ENCODE measurements at places on chromosomes 5 and 9.

GRCh38 chr9:99870126-99870525 is 36.3 kb upstream of the STX17 start:
- DNase-seq, result no peak

DNA sequence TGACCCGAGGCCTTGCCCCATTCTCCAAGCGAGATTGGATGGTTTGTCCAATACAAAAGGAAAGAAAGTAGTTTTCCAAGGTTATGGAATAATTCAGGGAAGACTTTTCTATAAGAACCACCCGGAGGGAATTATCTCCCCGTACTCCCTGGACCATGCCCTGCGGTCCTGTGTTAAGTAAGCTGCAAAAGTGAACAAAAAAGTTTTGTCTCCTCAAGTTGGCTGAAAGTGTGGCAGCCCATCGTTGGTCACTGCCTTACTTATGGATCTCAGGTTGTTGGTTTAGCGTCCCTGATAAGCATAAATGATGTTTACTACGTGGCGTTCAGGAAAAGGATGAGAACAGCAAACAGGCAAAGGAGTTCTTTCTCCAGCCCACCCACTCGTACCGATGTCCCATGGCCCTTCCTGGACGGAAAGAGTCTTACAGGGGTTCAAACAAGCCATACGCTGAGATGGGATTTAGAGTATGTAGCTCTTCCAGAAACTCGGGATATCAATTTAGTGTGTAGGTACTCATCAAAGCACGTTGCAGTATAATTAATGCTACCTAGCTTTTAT is 413 bp upstream of the AUH start:
- DNase-seq, result no peak

DNA sequence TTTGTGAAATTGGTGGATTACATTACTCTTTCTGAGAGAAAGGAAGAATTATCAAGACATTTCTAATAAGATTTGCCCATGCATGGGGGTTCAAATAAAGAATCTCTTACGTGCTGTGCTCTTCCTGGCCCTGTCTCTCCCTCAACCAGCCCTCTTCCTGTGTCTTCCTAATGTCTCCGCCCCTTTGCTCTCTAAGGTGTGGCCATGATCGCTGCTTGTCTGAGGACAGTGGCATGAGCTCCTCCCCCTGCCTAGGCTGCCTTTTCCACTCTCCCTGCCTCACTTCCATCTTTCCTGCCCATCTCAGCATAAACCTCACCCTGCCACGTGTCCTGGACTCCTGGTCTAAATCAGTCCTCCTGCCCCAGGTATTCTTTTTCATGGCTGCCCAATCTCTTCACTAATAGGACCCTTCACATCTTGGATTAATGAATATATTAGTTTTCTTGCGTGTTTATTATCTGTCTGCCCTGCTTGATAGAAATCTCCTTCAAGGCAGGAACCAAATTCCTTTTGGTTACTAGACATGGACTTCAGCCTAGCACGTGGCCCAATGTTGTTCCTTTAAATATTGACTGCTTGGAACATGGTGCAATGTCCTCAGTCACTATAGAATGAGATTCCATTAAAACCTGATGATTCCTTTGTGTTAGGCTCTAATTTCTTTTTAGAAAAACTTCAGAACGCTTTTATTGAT is 122.3 kb downstream of the MTRR start:
- no peak for DNase-seq

- no peak for DNase-seq
These were observed 472.0 kb downstream of the ACTL7B start for GRCh38 chr9:108383796-108384195.

DNA sequence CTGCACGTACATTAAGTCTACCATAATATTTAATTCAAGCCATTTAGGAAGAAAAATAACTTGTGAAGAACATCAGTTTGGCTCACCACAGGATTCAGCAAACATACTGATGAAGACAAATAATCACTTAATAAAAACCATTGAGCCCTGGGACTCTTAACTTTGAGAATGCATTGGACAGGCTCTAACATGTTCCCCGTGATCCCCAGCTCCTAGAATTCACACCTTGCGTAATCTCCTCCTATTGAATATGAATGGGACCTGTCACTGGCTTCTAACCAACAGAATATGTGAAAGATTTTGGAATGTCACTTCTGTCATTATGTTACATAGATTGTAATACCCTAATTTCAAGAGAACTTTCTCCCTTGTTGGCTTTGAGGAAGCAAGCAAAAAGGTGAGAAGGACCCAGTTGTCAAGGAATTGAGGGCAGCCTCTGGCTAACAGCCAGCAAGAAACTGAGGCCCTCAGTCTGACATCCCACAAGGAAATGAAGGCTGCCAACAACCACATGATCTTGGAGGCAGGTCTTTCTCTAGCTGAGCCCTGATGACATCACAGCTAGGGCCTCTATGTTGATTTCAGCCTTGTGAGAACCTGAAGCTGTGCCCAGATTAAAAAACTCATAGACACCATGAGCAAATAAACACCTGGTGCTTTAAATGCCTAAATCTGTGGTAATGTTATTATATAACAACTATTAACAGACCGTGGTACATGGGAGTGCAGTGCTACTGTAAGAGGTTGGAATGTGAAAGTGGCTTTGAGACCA is 433.2 kb downstream of the SEMA5A start:
- no peak for DNase-seq

DNA sequence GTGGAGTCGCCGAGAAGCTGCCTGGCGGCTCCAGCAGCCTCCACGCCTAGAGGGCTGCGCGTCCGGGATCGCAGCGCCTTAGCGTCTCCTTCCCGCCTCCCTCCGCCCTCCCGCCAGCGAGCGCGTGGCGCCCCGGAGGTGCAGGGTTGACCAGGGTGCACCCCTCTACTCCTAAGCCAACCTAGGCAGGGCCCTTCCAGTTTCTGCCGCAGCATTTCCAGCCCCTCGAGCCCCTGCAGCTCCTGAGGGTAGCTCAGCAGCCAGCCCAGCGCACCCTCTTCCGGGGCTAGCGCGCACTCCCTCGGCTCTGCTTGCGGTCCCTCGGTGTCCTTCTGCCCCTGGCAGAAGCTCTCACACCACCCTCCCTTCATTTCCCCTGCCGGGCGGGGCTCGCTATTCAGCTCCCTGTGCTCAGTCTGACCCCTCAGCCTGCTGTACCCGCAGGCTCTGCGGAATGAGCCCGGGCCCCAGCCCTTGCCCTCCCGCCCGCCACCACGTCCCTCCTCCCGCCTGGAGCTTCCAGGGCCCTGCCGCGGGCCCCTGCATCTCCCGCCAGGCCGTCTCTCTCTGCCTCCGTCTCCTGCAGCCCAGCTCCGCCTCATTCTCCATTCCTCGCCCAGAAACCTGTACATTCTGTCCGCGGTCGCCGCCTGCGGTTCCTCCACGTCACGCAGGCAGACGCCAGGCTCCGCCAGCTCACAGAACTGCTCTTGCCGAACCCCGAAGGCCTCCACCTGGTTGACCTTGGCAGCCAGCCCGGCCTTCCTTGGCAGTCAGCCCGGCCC is 61.8 kb downstream of the SPATA31C2 start:
- DNase-seq, result peak; percentile 64

DNA sequence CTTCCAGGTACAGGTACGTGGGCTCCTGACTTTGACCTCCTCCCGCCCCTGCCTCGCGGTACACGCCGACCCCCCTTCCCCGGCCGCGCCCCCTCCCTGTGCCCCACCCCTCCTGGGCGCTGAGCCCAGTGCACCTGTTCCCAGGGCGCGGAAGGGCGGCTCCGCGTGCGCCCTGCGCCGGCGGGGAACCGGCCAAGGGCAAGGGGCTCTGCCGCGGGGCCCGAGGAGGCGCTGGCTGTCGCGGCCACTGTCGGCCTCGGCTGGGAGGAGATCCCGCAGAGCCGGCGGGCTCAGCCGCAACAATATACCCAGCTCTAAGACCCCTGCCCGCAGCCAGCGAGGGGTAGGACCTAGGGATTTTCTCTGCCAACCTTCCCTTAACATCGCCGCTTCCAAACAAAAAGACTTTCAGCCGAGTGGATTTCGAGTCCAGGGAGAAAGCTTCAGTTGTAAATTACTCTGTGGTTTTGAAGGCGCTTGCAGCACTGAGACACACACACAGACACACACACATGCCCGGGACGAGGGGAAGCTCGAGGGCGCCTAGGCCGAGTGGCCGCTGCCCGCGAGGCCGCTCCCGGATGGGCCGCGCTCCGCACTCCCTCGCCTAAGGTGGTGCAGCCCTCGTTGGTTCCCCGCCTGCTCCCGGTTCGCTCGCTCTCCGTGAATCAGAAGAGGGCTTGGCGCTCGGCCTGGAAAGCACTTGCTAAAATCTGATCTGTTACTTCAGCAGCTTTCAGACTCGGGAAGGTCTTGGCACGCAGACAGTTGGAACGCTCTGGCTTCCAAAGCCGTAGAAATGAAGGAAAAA is 1.2 kb downstream of the FGF18 start:
- no peak for DNase-seq

GRCh38 chr5:160199410-160199911 is 29.8 kb upstream of the FABP6 start:
- DNase-seq, result peak; percentile 85

- no peak for DNase-seq
These were observed 187.3 kb upstream of the TLE4 start for GRCh38 chr9:79384501-79384900.

- DNase-seq, result no peak
These were observed 56.6 kb downstream of the HSD17B3 start for GRCh38 chr9:96245399-96245798.

GRCh38 chr5:1537603-1538154 is 13.9 kb upstream of the LPCAT1 start:
- no peak for DNase-seq

GRCh38 chr9:71772726-71773125 is 4.4 kb upstream of the CEMIP2 start:
- no peak for DNase-seq

DNA sequence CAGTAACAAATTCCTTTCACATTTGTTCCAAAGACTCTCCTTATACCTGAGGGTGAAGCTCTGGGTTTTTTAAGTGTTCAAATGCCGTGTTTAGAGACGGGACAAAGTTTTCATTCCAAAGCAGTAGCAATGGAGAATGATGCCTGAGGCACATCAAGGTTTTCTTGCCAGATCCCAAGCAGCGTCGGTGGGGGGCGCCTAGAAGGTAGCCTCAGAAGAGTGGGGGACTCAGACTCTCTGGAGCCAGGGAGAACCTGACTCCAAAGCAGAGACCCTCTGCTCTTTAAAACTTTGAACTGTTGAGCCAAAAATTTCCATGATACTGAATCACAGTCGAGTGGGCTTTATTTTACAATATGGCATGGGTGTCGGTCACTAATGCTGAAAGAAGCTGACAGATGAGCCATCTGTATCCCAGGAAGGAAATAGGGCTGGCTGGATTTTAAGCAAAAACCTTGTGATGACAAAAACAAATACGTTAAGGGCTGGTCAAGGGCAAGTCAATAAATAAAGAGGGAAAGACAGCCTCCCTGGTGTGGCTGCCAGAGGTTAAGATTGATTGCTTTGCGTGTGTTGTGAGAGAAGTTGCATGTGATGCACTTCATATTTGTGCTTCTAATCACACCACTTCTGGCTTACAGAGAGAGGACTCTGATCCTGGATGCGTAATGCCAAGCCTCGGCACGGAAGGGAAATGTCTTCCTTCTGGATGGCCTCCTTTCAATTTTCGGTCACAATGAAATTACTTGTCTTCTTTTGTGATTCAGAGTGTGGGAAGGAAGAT is 161.1 kb upstream of the EFNA5 start:
- no peak for DNase-seq

DNA sequence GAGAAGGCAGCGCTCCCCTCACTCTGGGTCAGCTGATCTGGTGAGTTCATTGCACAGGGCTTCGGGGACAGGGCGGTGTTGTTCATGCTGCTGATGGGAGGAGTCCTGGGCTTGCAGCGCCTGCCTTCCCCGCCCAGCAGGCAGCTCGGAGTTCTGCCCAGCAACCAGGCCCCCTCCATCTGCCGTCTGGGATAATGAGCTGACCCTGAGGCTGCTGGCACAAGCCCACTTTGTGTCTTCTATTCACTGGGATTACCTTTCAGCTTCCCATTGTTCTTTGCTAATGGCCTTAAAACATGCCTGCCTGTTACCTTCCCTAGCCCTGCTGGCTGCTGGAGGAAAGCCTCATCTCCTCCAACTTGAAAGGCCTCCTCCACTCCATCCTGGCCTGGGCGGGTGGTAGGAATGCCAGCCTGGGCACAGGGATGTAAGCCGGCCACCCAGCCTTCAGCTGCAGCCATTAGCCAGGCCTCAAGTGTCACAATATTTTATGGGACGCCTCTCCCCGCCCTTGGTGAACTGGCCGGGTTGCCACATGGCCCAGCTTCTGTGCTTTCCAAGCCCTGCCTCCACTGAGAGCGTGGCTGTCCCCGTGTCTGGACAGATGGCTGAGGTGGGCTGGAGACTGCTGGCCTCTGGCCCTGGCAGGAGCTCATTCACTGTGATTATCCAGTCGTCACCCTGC is 70.4 kb downstream of the GADD45G start:
- DNase-seq, result no peak

DNA sequence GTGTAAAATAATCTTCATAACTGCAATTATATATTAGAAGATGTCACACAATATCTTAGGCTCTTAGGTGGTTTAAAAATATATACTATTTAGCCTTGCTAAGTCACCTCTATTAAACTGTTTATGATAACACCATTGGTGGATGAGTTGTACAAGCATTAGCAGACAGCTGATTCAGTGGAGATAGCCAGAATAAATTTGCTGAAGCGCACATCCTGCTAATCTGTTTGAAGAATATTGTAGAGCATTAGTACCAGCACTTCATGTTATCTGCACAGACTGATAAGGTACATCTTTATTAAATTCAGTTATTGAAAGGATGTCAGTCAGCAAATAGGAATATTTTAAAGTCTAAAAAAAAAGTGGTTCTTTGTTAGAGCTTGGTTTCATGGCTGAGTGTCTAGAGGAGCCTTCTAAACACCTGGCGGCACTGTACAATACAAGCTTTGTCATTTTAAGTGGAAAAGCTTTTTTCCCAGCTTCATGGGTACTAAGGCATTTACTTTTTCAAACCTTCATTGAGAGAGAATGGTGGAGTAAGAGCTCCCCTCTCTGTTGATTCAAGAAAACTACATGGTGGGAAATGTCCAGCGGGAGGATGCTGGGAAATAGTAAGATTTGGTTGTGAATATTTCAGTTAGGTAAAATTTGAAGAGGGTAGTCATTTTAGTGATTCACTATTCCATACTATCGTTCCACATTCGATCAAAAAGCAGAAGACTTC is 275.1 kb downstream of the SLF1 start:
- DNase-seq, result no peak

DNA sequence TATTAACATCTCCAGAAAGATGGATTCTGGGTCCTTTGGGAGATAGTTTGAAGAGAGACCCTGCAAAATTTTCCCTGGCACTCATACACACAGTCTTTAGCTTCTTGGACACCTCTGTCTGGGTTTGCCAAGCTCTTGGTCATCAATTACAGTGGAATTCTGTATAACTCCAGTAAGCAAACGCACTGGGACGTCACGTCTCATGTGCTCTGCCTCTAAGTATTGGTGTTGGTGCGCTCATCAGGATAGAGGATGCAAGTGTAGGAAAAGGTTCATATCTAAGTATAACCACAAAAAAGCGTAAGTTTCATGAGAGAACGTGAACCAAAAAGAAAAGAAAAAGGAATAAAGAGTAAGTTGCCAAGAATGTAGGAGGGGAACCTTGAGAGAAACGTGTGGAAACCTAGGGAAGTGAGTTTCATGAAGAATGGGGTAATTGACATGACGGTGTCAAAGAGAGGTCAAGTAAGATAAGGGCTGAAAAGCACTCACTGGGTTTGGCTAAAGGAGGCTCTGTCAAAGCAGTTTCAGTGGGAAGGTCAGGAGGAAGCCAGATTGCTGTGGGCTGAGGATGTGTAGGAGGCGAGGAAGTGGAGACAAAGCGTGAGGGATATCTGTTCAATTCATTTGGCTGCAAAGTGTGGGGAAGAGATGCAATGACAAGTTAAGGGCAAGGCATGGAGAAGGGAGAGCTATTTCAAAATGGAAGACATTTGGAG is 92.7 kb downstream of the RAD23B start:
- DNase-seq, result no peak

- DNase-seq, result no peak
These were observed 514.7 kb downstream of the MTRR start for GRCh38 chr5:8383616-8384015.

Measured in 8988T (cell line).